ENCODE measurements at places on chromosomes 7 and 10.

- no peak for DNase-seq
These were observed 483.9 kb downstream of the GRM8 start for GRCh38 chr7:126768836-126769235.

DNA sequence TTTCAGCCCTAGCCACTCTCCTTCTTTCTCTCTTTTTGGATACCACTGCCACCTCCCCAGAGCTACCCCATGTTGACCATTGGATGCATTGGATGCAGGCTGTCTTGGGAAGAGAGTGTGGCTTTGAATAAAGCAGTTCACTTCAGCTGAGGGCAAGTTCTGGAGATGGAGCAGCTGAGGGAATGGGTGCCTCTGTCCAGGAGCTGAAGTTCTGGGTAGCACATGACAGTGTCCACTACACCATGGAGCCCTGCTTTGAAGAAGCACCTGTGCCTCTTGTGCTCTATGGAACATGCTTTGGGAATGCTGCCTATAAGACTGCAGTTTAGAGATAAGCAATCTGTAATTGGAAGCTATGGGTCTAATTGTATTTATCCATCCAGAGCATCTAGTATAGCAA, 1028.7 kb downstream of the TYW1 start:
- no peak for DNase-seq

DNA sequence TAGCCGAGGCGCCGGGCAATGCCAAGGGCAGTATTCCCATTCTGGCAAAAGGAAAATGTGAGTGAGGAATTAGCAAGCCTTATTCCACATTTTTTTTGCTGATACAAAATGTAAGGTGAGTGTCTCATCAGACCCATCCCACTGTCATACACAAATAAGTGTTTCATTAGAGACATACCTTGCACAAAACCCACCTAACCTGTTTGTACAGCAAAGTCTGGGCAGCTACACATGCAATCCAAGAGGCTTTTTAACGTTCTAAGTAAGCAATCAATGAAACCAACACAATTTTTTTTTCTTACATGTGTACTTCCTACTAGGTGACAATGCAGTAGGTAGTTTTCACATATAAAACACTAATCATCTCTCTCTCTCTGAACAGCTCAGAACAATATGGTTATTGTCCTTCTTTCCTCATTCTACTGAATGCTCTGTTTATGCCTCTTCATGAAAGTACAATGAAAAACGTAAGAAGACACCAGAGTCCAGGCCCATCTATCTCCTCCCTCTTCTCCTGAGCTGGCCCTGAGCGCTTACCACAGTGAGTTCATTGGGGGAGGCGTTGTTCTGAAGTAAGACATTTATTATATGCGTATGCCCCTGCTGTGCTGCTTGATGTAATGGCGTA, 217.2 kb downstream of the ANK3 start:
- DNase-seq = no peak

DNA sequence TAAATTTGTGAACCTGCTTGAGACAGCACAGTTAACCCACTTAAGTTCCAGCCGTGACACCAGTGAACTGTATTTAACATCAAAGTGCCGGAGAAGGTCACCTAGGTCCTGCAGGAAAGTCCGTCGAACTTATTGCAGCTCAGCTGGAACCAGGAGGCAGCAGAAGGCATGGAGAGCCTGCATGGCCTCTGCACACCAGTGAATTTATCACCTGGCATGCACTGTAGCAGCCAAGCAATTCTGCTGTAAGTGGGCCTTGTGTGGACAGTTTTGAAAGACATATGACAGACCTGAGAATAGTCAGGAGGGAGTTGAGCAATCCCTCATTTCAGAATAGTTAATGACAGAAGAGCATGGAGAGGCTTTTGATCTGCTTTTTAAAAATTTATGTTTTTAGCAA, 108.8 kb downstream of the PLXDC2 start:
- DNase-seq = no peak

DNA sequence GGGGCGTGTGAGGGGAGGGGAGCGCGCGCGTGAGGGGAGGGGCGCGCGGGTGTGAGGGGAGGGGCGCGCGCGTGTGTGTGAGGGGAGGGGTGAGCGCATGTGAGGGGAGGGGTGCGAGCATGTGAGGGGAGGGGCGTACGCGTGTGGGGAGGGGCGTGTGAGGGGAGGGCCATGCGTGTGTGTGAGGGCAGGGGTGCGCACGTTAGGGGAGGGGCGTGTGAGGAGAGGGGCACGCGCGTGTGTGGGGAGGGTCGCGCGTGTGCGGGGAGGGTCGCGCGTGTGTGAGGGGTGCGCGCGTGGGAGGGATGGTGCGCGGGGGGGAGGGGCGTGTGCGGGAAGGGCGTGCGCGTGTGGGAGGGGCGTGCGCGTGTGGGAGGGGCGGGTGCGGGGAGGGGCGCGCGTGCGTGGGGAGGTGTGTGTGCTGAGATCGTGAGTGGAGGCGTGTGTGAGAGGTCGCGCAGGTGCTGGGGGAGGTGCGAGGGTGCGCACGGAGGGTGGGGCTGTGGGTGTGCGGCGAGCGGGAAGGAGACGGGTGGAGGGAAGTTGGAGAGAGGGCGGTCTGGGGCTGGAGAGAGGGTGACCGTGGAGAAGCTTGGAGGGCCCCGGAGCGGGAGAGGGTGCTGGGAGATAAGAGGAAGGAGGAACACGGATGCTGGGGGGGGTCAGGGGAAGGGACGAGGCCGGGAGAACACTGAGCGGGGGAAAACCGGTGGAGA, 19.7 kb downstream of the MXI1 start:
- peak; percentile 81 for DNase-seq

- no peak for DNase-seq
These were observed 36.0 kb upstream of the KCNMA1 start for GRCh38 chr10:77673515-77674140.

DNA sequence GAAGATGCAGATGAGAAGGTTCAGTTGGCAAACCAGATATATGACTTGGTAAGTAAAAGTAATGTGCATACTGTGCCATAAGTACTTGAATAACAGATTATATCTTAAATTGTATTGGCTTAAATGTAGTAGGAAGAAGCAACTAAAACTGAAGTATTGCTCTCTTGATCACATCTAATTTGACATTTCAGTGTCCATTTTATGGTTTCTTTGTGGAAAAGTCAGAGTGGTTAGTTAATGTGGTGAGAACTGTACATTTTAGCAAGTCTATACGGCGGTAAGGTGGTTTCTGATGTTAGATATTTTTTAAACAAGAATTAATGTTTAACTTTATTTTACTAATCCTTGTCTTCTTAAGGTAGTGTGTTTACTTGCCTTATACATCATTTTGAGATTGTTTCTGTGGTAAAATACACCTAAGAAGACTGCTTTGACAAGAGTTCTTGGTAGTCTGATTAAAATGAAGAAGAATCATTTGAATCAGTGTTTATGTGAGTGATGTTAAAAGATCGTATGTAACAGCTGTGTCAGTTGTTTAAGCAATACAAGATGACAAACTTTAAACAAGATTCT, 5.1 kb downstream of the ING3 start:
- DNase-seq = no peak

DNA sequence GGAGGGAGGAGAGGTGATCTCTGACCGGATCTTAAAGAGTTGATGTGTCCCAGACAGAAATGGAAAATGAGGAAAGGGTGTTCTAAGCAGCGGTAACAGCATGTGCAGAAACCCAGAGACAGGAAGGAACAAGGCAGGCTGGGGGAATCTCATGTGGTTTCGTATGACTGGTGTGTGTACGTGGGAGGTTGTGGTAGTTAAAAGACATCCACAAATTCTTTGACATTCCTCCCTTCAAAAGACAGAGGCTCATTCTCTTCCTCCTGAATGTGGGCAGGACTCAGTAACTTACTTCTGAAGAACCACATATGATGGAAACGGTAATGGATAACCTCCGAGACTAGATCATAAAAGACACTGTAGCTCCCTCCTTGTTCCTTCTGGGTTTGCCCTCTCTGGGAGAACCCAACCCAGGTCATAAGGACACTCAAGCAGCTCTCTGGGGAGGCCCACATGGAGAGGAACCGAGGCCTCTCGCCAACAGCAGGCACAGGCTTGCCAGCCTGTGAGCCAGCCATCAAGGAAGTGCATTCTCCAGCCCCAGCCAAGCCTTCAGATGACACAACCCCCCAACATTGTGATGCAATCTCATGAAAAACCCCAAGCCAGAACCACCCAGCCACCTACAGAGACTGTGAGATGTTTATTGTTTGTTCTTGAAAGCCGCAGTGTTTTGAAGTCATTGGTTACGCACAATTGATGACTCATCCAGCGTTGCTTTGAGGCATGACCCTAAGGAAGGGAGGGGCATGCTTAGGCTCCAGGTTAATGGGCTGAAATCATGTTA, 116.0 kb downstream of the SLIT1 start:
- no peak for DNase-seq

GRCh38 chr10:79586933-79587332, 23.8 kb upstream of the SFTPA1 start:
- no peak for DNase-seq

GRCh38 chr7:22885797-22886261, 63.2 kb upstream of the TOMM7 start:
- DNase-seq = no peak

DNA sequence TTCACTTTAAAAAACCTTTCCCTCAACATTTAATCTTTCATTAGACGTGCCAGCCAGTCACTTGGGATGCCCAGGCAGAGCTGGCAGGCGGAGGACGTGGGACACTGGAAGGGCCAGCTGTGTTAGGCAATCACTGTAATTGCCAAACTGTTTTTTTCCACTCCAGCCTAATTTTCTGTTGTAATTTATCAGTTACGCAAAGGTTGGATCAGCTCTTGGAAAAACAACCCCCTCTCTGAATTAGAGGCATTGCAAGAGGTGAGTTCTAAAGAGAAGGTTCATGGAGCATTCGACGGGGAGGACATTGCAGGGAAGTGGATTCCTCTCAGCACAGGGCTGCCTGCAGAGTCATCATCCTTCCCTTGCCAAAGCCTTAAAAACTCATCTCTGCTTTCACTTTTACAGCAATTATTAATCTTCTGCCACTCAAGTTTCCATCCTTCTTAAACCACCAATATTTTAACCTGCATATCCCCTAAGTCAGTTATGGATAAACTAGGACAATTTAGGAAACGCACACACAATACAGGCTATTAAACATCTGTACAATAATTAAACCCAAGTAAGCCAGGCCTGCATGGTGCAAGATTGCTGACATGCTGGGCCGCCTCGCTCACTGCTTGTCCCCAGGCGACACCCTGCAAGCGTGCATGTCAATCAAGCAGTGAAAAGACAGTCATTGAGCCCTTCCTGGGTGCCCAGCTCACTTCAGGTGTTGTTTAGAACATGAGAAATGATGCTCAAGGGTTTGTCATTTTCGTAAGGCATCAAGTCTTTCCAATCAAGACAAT, 272.3 kb upstream of the RNF32 start:
- no peak for DNase-seq

- no peak for DNase-seq
These were observed 65.2 kb downstream of the SH2D4B start for GRCh38 chr10:80602881-80603280.

DNA sequence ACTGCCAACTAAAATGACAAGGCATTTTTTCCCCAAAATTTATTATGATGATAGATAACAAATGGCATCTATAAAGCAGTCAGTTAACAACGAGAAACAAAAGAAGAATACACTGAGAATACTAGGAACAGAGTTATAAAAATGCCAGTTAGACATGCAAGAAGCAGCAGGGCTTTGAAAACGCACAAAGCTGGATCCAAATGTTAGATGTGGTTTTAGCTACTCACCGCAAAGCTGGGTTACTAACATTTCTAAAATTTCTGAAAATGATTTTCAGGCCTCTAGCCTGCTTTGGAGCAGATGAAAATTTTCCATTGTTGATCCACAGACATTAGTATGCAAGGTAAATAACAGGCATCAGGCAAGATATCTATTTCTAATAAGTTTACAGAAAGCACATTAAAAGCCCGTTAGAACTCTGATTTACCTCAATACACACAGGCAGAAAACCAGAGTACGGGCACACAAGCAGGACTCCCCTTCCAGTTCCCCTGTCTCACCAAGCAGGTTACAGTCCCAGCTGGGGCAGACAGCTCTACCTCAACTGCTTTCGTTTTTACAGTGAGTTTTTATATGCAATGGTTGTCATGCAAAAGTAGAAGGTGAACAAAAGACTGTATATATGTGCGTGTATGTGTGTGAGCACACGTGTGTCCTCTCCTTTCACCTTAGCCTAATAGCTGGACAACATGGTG, 37.9 kb downstream of the GLI3 start:
- DNase-seq = no peak

DNA sequence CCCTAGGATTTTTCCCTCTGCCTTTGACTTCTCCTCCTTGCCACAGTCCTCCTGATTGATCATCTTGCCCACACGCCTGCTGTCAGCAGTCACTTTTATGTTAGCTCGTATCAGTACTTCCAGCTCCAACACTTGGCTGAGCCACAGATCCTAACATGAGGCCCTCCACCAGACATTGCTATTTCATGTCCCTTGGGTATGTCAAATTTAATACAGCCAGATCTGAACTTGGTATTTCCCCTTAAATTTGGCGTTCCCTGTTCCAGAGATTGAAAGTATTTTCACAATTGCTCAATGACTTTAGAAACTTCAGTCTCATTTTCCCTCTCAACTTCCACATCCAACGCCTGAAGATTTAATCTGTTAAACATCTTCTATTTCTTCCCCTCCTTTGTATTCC, 140.4 kb downstream of the RNLS start:
- DNase-seq = no peak

DNA sequence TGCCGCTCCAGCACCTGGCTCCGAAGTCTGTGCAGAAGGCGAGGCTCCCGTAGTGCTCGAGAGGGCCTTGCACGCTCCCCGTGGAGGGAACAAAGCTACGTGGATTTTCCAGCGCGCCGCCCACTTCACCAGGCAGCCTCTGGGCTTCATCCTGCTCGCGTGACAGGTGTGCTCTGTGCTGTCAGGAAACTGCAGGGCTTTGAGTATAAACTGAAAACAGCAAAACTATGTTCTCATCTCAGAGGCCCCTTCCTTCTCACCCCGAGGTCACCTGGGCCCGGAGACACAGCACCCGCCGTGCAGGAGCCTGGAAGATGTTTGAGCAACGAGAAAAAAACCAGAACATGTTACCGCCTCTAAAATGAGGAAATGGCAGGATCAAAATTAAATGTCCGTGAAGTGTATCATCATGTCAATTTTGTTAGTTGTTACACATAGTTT, 17.6 kb upstream of the GPR146 start:
- DNase-seq = no peak

GRCh38 chr7:18153183-18153748, 125.6 kb upstream of the PRPS1L1 start:
- DNase-seq = no peak

DNA sequence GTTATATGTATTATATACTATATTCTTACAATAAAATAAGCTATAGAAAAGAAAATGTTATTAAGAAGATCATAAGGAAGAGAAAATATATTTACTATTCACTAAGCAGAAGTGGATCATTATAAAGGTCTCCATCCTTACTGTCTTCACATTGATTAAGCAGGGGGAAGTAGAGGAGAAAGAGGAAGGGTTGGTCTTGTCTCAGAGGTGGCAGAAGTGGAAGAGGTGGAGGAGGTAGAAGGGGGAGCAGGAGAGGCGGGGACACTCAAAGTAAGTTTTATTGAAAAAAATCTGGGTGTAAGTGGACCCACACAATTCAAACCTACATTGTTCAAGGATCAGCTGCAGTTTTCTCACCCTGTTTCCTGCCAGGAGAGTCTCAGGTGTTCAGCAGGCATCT, 28.9 kb upstream of the ERCC6 start:
- no peak for DNase-seq

GRCh38 chr10:8245131-8245813, 190.8 kb downstream of the GATA3 start:
- DNase-seq = no peak

- no peak for DNase-seq
These were observed 41.9 kb downstream of the PTPRE start for GRCh38 chr10:127948791-127949190.
